SK-MEL-5 (cell line): ENCODE measurements at places on chromosomes 2 and 18. TPM values are rescaled to one million over a fixed set of nuclear protein-coding genes. Genes with fewer than 3 reads are reported as not detected.

DNA sequence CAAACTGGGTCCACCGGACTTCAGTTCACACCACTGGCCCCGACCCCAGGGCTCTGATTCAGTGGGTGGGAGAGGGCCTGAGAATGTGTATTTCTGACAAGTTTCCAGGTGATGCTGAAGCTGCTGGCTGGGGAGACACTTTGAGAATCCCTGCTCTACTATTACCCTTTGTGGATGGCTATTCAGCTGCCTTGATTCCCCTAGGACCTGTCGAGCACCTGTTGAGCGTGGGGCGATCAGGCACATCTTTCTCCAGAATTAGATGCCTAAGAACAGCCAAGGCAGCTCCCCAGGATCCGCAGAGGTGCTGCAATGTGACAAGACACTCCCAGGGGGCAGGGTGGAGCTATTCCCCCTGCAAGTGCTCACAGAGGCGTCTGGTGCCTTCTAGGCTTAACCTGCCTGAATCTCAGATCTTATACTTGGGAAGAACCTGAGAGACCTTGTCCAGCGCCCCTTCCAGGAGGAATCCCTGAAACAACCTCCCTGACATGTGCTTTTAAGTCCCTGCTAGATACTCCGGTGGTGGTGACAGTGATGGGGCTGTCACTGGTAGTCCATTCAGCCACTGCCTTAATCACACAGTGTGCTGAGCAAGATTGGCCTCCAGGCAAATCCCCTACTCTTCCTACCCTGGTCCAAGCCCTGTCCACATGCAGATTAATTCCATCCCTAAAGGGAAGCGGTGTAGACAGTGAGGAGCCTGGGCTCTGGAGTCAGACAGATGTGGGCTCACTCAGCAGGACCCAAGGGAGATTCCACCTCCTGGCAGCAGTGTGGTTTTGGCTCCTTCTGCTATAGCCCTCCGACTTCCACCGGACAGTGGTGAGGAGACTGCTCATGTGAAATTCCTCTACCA is 43.4 kb upstream of the OTOF start:
- DNase-seq = peak; percentile 58

Gene CREG2
- 0.03 TPM in 1 of 2 replicates, not detected in the other for total RNA-seq

Gene TCF23
- not detected in 2 replicates for total RNA-seq

Gene GAREM2
- 4.0 and 5.0 TPM in 2 replicates for total RNA-seq

Gene DSG2
- total RNA-seq = 42.4 and 46.0 TPM in 2 replicates

DNA sequence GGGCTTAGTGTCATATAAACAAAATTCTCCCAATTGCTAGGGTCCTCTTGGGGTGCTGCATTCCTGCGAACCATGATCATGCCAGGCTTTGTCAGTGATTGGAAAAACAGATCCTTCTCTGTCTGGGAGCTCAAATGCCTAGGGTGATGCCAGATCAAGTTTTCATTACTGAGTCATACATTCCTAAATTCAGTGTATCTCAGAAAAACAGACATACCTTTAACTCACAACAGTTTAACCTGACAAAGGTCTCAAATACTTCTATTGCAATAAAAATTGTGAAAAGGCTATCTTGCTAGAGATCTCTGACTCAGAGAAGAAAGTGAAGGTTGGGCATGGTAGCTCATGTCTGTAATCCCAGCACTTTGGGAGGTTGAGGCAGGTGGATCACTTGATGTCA is 86.9 kb downstream of the SH3YL1 start:
- no peak for DNase-seq

Gene SALL3
- not detected in 2 replicates for total RNA-seq

GRCh38 chr2:88054782-88055370 is 707 bp downstream of the KRCC1 start:
- DNase-seq = peak; percentile 41

GRCh38 chr2:98564541-98565132 is 43.7 kb downstream of the COA5 start:
- no peak for DNase-seq

Gene GAREM1
- total RNA-seq = 6.9 and 8.6 TPM in 2 replicates

- no peak for DNase-seq
These were observed 98.5 kb downstream of the THSD7B start for GRCh38 chr2:136863874-136864273.

- no peak for DNase-seq
These were observed 138.9 kb upstream of the APCDD1 start for GRCh38 chr18:10315522-10315921.

DNA sequence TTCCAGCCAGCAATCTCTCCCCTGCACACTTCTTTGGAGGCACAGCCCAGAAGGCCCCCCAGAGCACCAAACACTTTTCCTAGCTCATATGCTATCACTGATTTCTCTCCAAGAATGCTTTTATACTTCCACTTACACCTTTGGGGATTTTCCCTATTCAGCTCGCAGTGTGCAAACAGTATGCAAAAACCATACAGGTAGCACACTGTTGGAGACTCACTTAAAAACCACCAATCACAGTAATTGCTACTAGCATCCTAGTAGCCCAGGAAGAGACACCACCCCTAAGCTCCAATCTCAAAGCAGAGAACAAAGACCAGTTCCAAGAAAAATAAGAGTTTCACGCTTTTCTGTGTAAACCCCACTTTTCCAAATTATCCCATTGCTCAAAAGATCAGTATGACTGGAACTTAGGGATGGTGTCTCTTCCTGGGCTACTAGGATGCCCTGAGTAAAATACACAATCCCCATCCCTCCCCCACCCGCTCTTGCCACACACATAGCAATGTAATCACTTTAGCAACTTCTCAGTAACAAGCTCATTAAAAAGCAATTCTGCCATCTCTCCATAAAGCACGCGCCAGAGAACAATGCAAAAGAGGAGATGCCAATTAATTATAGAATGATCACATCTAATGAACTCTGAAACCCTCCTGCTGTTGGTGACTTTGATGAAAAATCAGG is 43.0 kb downstream of the KLF7 start:
- no peak for DNase-seq

DNA sequence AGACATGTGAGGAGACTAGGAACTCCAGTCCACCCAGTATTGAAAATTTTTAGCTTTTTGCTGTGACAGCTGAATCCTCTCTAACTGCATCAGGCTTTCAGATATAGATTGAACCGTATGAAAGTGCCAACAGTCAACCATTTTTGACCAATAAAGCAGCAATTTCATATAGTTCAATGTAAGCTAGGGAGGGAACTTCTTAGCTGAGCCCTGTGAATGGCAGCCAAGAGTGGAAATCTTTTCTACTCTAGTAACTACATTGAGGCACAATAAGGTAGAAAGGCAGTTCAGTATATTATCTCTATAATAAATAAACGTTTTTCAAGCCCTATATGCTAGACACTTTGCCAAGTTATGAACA is 96.3 kb upstream of the TANK start:
- no peak for DNase-seq

- peak; percentile 63 for DNase-seq
These were observed 44.2 kb upstream of the DSC1 start for GRCh38 chr18:31206787-31207381.

Gene TCF4
- 0.98 and 1.8 TPM in 2 replicates for total RNA-seq

- peak; percentile 63 for DNase-seq
These were observed 12.8 kb upstream of the ALPP start for GRCh38 chr2:232365621-232366321.

Gene ADAM23
- 7.6 and 9.3 TPM in 2 replicates for total RNA-seq

GRCh38 chr2:126781206-126781605 is 117.5 kb upstream of the TEX51 start:
- DNase-seq = no peak

- DNase-seq = no peak
These were observed 11.9 kb upstream of the AGFG1 start for GRCh38 chr2:227460070-227460485.

DNA sequence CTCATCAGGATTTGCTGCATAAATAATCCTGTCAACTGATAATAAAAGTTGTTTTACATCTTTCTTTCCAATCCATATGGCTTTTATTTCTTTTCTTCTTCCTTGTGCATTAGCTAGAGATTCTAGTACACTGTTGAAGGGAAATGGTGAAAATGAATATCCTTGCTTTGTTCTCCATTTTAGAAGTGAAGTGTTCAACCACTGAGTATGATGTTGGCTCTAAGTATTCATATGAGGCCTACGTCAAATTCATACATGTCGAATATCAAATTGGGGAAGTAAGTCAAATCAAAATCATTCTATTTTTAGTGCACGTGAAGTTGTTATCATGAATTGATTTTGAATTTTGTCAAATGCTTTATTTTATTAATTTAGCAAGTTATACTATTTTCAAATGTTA is 7.8 kb upstream of the ACKR3 start:
- no peak for DNase-seq

Gene BOLL
- not detected in 2 replicates for total RNA-seq

GRCh38 chr18:24080861-24081260 is 58.0 kb upstream of the CABYR start:
- DNase-seq = no peak

DNA sequence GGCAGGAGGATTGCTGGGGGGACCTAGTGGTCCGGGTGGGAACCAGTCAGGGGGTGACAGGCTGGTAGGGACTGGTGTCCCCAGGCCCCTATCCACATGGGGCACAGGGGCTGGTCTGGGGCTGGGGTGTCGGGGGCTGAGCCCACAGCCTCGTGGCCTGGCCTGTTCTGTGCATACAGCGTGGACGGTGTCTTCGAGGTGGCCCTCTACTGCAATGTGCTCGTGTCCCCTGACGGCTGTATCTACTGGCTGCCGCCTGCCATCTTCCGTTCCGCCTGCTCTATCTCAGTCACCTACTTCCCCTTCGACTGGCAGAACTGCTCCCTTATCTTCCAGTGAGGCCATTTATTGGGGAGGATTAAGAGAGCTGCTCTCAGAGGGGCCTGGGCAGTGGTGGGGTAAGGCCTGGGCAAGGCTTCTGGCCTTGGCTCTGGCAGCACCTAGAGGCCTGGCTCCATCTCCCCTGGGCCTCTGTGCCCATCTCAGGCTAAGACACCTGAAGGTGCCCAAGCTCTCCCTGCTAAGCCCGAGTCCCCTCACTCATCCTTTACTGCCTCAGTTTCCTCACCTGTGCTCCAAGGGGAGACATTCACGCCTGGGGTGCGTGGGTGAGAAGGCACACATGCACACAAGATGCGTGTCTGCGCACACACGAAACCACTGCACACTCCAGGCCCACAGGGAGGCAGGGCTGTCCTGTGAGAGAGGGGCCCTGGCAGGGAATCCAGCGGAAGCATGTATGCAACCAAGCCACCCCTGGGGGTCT is 1.9 kb downstream of the CHRNG start:
- no peak for DNase-seq

DNA sequence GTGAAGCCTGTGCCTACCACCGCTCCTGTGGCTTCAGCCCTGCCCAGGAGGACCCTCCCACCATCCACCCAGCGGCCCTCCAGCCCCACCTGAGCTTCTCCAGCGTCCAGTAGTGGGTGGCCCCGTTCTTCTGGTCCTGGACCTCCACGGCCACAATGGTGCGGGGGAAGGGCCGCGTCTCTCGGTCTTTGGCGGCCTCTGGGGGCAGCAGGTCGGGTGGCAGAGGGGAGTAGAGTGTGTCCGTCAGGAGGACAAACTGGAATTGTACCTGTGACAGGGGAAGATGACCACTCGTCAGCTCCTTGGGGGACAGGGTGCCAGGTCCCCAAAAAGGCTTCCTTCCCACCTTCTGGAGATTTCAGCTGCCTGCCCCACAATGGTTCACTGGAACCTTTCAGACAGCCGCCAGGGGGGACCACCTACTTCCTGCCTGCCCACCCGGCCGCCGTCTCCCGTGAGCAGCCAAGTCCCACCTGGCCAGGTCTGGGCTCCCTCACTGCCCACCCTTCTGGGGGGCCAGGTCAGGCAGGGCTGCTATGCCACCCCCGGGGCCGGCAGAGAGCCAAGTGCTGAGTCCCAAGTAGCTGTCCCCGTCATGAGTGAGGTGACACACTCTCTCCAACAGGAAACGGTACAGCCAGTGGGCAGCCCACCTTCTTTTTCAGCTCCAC is 59.3 kb downstream of the KIF1A start:
- no peak for DNase-seq

DNA sequence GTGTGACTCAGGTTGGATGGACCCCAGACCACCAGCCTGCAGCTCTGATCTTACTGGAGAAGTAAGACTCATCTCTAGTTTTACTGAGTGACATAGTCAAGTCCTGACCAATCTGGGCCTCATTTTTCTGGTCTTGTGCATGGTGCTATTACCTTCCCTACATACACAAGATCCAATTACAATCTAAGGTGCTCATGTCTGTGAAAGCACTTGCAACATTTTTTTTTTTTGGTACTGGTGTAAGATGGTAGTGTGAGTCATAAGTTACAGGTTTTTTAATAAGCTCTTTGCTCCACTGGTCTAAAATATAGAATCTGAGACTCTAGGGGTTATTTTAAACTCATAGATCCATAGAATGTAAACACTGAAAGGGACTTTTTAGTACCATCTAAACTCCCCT is 117.3 kb upstream of the EFEMP1 start:
- no peak for DNase-seq

GRCh38 chr2:88236666-88237065 is 66.5 kb downstream of the THNSL2 start:
- DNase-seq = no peak
